MV-4-11 (cell line): ENCODE measurements at places on chromosomes 4 and X.

- peak; percentile 24 for DNase-seq
Measured at GRCh38 chr4:122747883-122748282, 15.4 kb downstream of the BBS12 start.

- DNase-seq = no peak
Measured at GRCh38 chr4:127759893-127760292, 22.2 kb upstream of the HSPA4L start.

GRCh38 chr4:73615613-73616012 is 4.6 kb downstream of the RASSF6 start:
- DNase-seq = no peak

- DNase-seq = no peak
Measured at GRCh38 chr4:107564326-107564725, 155.7 kb downstream of the PAPSS1 start.

- DNase-seq = peak; percentile 30
Measured at GRCh38 chr4:163755013-163755412, 260.5 kb downstream of the TMA16 start.

- peak; percentile 2 for DNase-seq
Measured at GRCh38 chr4:111639120-111639690, 506.0 kb upstream of the FAM241A start.

GRCh38 chr4:42638993-42639392 is 17.9 kb downstream of the ATP8A1 start:
- no peak for DNase-seq

- DNase-seq = no peak
Measured at GRCh38 chr4:189124149-189124758, 816.4 kb upstream of the FRG1 start.

DNA sequence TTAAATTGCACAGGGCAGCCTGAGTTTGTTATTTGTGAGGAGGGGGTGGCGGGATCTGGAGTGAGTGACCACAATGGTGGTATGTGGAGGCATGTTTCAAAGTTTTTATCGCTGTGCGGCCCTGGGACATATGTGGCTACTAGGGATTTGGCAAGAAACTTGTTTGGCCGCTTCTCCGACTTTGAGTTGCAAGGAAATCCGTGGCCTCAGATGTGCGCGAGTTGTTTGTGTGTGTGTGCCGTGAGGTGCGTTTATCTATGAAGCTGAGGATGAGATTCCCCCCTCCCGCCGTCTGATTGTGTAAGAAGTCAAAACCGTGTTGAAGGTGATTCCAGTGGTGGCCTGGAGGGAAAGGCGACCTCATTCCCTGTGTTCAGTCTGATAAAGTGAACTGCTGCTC is 1.4 kb downstream of the JADE3 start:
- DNase-seq = no peak

DNA sequence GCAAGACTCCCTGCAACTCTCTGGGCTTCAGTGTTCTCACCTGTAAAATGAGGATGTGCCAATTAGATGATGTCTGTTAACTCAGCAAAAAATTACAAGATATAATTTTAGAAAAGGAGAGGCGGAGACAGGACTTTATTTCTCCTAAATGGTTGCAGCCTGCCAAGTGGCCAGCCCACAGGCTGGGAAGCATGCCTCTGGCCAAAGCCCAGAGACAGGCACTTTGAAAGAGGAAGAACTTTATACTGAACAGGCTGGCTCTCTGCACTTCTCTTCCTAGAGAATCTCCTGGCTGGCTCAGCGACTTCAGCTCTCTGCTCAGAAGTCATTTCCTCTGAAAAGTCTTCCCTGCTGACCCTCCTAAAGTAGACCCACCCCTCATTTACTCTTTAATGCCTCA is 3.7 kb downstream of the PRDM5 start:
- peak; percentile 5 for DNase-seq

DNA sequence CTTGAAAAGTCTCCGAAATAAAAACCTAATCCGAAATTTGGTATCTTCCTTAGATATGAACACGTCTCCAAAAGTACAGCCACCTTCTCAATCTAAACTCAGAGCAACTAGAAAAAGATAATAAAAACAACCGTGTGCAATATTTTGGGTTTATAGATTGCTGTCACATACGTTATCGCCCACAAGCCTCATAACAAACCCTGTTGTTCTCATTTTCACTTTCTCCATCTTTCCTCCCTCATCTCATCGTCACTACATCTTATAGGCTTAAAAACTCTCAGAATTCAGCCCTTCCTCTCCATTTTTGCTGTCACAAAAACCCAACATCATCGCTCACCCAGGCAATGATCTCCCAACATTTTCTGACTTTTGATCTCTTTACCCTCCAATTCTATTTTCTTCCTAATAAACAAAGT is 448 bp upstream of the SCFD2 start:
- DNase-seq = no peak
